M059J (cell line): ENCODE measurements at places on chromosomes 2 and 18. TPM values are rescaled to one million over a fixed set of nuclear protein-coding genes. Genes with fewer than 3 reads are reported as not detected.

EPHA4 gene
- total RNA-seq = 5.7 and 18.0 TPM in 2 replicates

TUBB6 gene
- 207 and 350 TPM in 2 replicates for total RNA-seq

KANSL1L gene
- total RNA-seq = 7.3 and 11.2 TPM in 2 replicates

LIMS4 gene
- total RNA-seq = 0.76 and 0.94 TPM in 2 replicates

LONRF2 gene
- 0.10 TPM in 1 of 2 replicates, not detected in the other for total RNA-seq

GAREM1 gene
- 0.02 and 0.17 TPM in 2 replicates for total RNA-seq

SNED1 gene
- total RNA-seq = 1.3 and 2.2 TPM in 2 replicates

CAPN14 gene
- 0.30 and 1.0 TPM in 2 replicates for total RNA-seq

CIAO1 gene
- 89.1 and 115 TPM in 2 replicates for total RNA-seq

LRP2 gene
- not detected in 2 replicates for total RNA-seq

TMEM37 gene
- not detected in 2 replicates for total RNA-seq

SERPINB12 gene
- not detected in 2 replicates for total RNA-seq

SERPINB2 gene
- 24.2 and 26.6 TPM in 2 replicates for total RNA-seq

ST6GAL2 gene
- total RNA-seq = not detected in 2 replicates

CDKL4 gene
- total RNA-seq = not detected in 2 replicates

ITGA6 gene
- 31.7 and 47.7 TPM in 2 replicates for total RNA-seq

TGOLN2 gene
- total RNA-seq = 88.8 and 134 TPM in 2 replicates

TNS1 gene
- total RNA-seq = 2.6 and 3.5 TPM in 2 replicates

INHA gene
- total RNA-seq = 0.12 and 0.20 TPM in 2 replicates

TTR gene
- not detected in 2 replicates for total RNA-seq

GKN2 gene
- total RNA-seq = not detected in 2 replicates

FAM168B gene
- 82.7 and 92.4 TPM in 2 replicates for total RNA-seq

REEP1 gene
- 2.5 and 3.4 TPM in 2 replicates for total RNA-seq

UGT1A10 gene
- total RNA-seq = not detected in 2 replicates

METTL5 gene
- 89.6 and 92.4 TPM in 2 replicates for total RNA-seq

CYP1B1 gene
- 8.3 and 13.1 TPM in 2 replicates for total RNA-seq

MC2R gene
- total RNA-seq = not detected in 2 replicates

CYBRD1 gene
- 43.7 and 54.7 TPM in 2 replicates for total RNA-seq

ALKAL2 gene
- total RNA-seq = not detected in 2 replicates

RNMT gene
- 15.6 and 21.9 TPM in 2 replicates for total RNA-seq

RAD51AP2 gene
- not detected in 2 replicates for total RNA-seq

SLC9A2 gene
- 0.05 TPM in 1 of 2 replicates, not detected in the other for total RNA-seq

KCNF1 gene
- total RNA-seq = 0.07 TPM in 1 of 2 replicates, not detected in the other

ANKRD62 gene
- total RNA-seq = not detected in 2 replicates

CFC1 gene
- not detected in 2 replicates for total RNA-seq

INPP5D gene
- total RNA-seq = not detected in 2 replicates

SERPINB13 gene
- not detected in 2 replicates for total RNA-seq

DUSP19 gene
- total RNA-seq = 0.98 and 2.4 TPM in 2 replicates

TAF1B gene
- total RNA-seq = 15.1 and 30.3 TPM in 2 replicates

C2orf66 gene
- total RNA-seq = not detected in 2 replicates

LRRC30 gene
- total RNA-seq = not detected in 2 replicates

CYP20A1 gene
- total RNA-seq = 16.9 and 19.9 TPM in 2 replicates
